Stimulated activated CD4-positive, alpha-beta T cell treated with anti-CD3 and anti-CD28 coated beads, TNF-alpha, amount 100 ng/mL, for 1 hour (primary cell): ENCODE measurements at places on chromosomes 7 and 10.

DNA sequence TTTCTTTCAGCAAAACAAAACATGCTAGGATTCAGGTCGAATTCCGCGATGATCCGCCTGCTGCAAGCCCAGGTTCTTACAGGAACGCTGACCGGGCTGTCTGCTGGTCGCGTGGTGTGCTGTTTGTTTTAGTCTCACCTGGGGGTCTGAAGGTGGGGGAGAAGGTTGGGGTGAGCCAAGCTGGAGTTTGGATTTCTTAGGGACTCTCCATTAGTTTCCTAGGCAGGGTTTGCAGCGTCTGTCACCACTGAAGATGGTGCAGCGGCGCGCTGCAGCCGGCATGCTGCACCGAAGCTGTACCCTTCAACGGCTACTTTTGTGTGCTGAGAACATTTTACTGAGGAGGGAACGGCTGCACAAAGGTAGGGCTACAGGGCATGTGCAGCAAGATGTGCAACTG, 48.7 kb downstream of the GCC1 start:
- DNase-seq: no peak

- no peak for DNase-seq
Observed at GRCh38 chr10:93838278-93838677, 55.5 kb upstream of the SLC35G1 start.

GRCh38 chr10:49257626-49258349, 41.2 kb upstream of the C10orf71 start:
- no peak for DNase-seq

DNA sequence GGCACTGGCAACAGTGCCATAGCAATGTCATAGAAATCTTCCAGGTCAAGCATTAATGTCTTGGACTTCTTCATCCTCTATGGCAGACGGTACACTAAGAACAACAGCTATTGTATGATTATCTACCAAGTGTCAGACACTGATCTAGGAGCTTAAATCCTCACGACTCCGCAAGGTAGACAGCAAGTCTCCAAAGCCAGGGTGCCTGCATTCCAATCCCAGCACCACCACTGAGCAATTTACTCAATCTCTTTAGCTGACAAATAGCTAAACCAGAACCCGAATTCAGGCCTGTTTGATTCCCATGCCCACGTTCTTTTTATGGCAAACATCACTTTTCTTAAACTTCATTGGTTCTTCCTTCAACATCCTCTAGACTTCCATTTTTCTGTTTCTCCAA, 31.8 kb downstream of the DNMBP start:
- no peak for DNase-seq

DNA sequence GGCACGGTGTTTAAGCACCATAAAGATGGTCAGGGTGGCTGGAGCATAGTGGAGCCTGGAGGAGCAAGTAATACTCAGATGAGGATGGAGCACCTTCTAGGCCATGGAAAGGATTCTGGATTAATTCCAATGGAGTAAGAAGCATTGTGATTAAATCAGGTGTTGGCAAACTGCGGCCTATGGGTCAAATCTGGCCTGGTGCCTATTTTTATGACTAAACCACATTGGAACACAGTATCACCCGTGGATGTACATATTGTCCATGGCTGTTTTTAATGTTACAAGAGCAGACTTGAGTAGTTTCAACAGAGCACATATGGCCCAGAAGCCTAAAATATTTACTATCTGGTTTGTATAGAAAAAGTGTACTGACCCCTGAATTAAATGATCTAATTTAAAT, 49.9 kb upstream of the TMEM248 start:
- no peak for DNase-seq

DNA sequence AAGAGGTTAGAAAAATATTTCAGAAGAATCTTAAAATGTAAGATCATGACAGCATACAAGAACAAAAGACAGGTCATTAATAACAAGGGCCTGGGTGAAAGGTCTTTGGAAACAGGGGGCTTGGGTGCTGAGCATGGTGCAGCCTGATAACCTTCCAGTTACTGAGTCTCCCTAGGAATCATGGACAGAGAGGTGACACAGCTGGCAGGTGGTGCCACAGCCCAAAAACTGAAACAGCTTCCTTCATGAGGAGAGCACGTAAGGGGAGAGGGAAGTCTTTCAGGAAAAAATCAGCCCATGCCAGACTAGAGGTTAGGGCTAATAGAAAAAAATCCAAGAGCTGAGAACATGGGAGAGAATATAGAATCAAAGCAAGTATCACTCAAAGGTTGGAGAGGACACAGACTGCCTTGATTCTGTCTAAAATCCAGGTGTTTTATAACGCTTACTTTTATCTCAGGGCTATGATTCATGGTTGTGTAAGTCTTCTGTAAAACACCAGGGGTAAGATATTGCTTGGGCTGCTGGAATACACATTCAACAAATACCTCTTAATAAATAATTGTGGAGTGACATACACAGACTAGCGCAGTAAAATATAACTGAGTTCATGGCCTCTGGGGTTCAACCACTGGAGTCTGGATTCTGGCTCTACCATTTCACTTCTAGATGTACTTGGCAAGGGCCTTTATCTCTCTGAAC, 88.1 kb downstream of the SEMA3C start:
- no peak for DNase-seq

GRCh38 chr10:118738406-118738805, 16.4 kb downstream of the CACUL1 start:
- no peak for DNase-seq

- no peak for DNase-seq
Observed at GRCh38 chr7:44447874-44448425, 42.5 kb downstream of the NUDCD3 start.

DNA sequence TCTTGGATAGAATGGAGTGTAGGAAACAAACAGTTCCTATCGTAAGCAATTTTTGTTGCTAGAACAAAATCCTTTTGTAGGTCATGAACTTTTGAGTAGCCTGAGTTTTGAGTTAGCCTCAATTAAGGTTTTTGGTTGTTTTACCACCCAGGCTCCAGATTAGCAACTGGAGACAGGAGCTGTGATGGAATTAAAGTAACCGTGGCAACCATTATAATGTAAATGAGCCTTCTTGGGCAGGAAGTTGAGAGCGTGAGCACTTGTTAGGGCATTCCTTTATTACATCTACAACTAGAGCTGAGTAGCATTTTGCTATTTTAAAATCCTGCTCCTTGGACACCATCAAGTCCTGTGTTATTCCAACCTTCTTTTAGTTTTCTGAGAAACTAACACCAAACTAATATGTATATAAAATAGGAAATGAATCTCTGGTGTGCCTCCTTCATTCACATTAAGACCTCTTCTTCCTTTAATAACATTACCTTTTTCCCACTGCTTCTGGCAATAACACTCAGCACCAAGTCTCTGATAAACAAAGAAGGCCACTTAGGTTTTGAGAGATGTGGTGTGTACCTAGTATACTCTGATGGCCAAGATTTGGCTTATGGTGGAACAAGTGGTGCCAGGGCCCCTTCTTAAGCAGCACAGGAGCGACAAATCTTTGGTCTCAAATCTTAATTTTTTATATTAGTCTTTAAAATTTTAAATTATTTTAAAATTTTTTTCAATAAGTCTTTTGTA, 34.0 kb downstream of the AHCYL2 start:
- no peak for DNase-seq

- no peak for DNase-seq
Observed at GRCh38 chr7:55018361-55019190, at the start of gene EGFR. TSS of gene EGFR (plus strand) at chr7:55019017. CDS start at chr7:55019278, 261 bp downstream.

DNA sequence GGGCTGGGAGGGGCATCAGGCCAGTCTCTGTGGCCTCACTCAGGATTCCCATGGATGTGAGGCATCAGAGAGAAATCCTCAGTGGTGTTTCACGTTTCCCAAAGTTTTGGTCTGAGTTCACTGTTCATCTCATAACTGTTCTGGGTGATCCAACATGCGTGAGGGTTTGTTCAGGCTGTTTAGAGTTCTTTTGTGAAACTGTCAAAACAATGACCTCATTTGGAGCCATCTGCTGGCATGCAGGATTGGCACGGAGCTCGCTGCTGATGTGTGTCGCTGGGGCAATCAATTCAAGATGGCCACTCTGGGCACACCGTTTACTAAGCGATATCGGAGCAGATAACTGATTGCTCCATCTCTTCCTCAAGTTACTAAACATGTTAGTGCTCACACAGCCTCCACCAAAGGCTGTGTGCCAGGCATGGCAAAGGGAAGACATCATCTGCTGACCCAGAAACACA, 365.6 kb downstream of the WDR11 start:
- no peak for DNase-seq

DNA sequence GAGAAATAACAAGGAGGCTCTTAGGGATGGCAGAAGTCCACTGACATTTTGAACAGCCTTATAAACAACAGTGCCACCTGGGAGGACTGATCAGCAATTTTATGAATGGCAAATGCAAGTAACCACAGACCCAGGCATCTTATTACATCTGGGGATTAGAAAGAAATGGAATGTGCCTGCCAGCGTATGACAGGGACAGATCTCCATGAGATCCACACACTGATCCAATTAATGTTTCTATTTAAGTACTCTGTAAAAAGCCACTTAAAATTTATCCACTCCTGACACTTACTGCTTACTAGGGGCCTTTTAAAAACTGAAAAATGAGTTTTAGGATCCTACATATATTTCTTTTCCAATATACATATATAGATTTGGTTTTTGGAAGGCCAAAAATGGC, 28.6 kb downstream of the PARD3 start:
- DNase-seq: no peak

GRCh38 chr10:101351477-101351876, 2.5 kb upstream of the BTRC start:
- DNase-seq: no peak

DNA sequence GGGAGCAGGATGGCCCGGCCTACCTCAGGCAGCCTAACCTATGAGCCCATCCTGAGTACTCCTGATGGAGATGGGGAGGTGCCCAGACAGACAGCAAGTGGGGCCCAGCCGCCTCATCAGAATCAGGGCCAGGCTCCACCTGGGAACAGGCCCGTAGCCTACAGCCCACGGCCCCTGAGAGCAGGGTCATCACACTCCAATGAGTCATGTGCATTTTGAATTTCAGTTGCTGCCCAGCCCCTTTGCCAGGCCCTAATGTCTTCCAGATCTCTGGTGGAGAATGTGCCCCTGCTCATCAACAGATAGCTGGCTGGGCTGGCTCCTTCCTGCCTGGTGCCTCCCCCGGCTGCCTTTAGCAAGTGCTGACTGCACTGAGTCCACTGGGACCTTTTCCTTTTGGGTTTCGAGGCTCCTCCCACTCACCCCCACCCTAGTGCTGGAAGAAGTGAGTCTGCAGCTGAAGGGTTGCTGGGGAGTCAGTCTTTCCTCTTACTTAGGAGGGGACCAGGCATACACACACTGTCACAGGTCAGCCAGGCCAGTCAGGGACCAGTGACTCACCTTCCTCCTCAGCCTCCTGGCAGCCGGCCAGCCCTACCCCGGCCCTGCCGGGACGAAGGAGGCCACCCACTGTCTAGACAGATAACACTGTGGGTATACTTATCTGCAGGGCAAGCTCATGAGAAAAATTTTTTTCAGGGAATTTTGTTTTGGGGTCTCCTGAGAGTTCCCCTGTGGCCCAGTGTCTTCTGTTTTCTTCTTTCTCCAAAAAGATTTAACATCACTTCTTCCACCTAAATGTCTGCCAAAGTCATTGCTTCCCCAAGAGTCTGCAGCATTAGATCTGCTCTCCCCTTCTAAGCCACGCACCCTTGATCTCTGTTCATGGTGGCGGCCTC, 9.1 kb upstream of the ASIC3 start:
- DNase-seq: peak; percentile 31

GRCh38 chr10:695396-695795, 5.9 kb upstream of the DIP2C start:
- no peak for DNase-seq

- no peak for DNase-seq
Observed at GRCh38 chr7:155215576-155216325, 81.9 kb upstream of the INSIG1 start.

DNA sequence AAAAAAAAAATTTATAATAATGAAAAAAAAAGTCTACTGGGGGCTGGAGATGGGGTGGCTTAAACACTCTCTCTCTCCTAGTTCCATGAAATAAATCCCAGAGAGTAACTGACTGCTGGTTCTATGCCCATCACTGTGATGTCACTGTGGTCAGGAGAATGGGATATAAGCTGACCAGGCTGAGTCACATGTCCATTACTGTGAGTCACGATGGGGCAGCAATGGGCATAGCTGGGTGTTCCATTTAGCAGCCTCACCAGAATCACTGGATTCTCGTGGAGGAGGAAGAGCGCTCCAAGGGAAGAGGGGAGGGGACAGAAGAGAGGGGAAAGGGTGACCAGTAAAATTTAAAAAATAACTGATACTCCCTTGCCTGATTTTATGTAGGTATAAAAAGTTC, 37.1 kb downstream of the MASTL start:
- DNase-seq: no peak

- no peak for DNase-seq
Observed at GRCh38 chr10:93657757-93658156, 44.6 kb downstream of the FRA10AC1 start.

DNA sequence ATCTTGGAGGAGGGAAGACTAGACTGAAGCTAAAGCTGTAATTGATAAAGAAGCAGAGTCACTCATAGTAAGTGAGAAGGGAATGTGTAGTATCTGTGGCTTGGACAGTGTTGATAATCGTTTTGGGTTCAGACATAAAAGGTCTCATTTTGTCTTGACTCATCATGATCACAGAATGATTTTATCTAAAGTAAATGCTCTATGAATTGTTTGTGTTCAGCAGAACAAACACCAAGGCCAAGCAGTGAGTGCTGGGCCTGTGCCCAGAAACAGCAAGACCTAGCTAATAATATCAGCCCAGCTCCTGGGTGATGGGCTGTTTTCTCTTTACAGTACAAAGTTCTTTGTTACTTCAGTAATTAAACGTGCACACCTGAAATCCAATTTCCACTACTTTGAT, 26.7 kb upstream of the CD36 start:
- no peak for DNase-seq

DNA sequence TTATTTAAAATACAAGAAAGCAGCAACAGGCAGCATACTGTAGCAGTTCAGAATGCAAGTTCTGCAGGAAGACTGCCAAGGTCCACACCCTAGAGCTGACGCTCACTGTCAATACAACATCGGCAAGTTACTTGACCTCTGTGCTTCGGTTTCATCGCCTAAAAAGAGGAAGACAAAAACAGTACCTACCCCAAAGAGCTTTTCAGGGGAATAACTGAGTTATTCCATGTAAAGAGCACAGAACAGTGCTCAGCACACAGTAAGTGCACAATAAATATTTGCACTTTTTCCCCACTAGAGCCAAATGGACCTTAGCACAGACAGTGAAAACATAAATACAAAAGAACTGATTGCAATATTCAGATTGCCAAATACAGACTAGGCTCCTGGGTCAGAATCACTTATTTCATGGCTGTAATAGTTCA, 88.6 kb downstream of the USP6NL start:
- no peak for DNase-seq

DNA sequence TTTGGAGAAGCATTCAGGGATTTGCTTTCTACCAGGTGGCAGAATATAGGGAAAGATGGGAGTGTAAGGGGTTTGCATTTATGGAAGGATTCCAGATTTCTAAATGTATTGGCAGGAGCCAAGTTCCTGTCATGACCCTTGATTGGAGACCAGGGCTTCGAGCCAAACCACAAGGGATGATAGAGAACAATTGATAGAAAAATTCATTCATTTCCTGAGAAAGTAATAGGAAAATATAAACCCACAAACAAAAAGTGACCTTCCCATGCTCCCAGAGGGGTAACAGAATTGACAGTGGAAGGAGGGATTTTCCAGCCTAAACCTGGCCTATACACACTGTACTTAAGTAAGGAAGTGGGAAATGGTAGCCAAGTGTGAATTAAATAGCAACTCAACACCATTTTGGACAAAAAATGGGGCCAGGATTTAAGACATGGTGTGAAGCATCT, 22.4 kb upstream of the IFIT2 start:
- DNase-seq: no peak
